Activated T-cell treated with anti-CD3 and anti-CD28 coated beads, Interleukin-2, amount 50 U/mL, for 48 hours (primary cell): ENCODE measurements at places on chromosomes 11 and 22.

DNA sequence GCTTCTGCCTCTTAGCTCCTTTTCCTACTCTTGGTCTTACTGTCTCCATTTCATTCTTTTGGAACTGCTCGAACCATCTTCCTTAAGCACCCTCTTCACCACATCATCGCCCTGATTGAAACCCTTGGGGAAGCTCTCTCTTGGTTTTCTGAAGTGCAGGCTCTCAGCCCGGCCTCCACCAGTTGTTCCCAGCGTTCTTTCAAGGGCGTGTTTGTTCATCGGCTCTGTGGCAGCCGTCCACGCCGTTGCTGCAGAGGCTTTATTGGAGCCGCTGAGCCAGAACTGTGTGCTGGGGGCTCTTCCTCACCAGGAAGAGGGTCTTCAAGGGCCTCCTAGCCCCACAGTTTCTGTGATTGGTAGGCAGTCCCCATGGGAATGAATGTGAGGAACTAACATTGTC, 214.1 kb downstream of the TBC1D22A start:
- DNase-seq = no peak

DNA sequence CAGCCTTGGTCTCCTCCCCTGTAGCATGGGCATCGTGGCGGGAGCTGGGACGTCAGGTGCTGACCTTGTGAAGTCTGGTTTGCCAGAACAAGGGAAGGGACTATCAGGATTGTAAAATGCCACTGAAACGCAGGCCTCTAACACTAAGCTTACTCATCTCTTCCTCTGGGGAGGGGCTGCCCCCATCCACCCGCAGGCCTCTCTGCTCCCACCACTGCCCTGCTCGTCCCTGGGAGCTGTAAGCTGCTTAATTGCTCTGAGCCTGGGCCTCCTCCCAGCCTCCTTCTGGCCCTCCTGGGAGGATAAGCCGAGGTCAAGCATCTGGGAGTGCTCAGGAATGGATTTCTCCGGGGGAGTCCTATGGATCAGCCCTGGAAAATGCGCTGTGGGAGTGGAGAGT, 8.4 kb downstream of the SHISAL1 start:
- DNase-seq = no peak

DNA sequence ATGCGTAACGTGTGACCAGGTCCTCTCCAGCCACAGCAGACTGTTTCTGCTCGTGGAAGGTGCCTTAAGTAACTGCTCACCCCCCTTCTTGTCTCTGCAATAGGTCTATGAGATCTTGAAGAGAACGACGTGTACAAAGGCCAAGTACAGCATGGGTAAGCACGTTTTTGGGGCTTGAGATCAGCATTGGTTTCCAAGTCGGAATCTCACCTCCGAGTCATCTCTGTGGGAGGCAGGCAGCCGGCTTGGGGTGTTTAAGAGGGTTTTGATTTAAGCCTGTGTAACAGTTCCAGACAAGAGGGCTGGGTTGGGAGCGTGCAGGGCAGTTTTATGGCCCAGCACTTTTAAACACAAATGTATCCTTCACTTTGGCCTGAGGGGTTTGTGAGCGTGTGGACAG, 30.1 kb downstream of the ANO1 start:
- DNase-seq = no peak

GRCh38 chr11:79458709-79459108, 17.9 kb upstream of the TENM4 start:
- no peak for DNase-seq

- DNase-seq = no peak
Observed at GRCh38 chr11:110431051-110431672, 1.4 kb downstream of the FDX1 start.

GRCh38 chr22:44804327-44804726, 52.0 kb downstream of the ARHGAP8 start:
- no peak for DNase-seq

DNA sequence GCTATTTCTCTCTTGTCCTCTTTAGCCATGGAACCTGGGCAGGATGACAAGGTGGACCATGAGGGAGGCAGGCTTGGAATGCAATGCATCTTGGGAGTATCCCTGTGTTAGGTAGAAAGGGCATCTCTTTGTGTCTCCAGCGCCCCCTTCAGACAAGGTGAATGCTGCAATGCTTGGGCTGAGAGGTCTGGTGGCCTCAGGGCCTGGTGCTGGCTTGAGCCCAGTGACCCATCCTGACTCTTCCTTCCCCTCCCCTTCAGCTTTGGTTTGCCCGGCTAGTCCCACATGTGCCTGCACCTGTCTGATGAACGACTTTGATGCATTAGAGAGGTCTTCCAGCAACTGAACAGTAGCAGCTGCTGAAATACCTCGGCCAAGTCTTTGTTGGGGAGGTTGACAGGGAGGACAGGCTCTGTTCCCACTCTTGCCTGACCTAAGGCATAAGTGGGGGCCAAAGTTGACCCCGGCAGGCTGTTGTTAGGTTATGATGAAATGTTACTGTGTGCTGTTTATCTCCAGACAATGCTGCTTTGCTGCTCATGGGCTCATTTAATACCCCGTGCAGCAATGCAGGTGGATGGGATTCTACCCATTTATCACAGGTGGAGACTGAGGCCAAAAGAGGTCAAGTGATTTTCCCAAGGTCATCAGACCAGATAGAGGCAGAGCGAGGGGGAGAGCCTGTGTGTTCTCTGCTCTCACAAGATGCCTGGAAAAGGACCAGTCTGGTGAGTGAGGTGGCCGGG, 22.5 kb downstream of the MYO18B start:
- DNase-seq = no peak

GRCh38 chr11:115802641-115803040, 298.4 kb upstream of the CADM1 start:
- no peak for DNase-seq

GRCh38 chr11:96167203-96167758, 175.7 kb downstream of the MAML2 start:
- DNase-seq = no peak

GRCh38 chr11:116595305-116595880, 177.4 kb downstream of the BUD13 start:
- no peak for DNase-seq

DNA sequence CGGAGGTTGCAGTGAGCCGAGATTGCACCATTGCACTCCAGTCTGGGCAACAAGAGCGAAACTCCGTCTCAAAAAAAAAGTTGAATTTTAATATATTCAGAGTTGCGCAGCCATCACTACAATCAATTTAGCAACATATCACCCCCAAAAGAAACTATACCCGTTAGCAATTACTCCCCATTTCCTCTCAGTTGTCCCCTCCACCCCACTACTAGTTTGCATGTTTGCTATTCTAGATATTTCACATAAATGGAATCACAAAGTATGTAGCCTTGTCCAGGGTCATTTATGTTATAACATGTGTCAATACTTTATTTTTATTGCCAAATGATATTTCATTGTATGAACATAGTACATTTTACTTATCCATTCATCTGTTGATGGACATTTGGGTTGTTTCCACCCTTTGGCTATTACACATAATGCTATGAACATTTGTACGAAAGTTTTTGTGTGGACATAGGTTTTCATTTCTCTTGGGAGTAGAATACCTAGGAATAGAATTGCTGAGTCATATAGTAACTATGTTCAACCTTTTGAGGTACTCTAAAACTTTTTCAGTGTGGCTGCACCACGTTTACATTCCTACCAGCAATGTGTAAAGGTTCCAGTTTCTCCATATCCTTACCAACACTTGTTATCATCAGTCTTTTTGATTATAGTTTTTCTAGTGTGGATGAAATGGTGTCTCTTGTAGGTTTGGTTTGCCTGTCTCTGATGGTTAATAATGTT, 2.2 kb downstream of the ZNF143 start:
- no peak for DNase-seq

- peak; percentile 64 for DNase-seq
Observed at GRCh38 chr11:12195768-12196167, 85.4 kb downstream of the MICAL2 start.

DNA sequence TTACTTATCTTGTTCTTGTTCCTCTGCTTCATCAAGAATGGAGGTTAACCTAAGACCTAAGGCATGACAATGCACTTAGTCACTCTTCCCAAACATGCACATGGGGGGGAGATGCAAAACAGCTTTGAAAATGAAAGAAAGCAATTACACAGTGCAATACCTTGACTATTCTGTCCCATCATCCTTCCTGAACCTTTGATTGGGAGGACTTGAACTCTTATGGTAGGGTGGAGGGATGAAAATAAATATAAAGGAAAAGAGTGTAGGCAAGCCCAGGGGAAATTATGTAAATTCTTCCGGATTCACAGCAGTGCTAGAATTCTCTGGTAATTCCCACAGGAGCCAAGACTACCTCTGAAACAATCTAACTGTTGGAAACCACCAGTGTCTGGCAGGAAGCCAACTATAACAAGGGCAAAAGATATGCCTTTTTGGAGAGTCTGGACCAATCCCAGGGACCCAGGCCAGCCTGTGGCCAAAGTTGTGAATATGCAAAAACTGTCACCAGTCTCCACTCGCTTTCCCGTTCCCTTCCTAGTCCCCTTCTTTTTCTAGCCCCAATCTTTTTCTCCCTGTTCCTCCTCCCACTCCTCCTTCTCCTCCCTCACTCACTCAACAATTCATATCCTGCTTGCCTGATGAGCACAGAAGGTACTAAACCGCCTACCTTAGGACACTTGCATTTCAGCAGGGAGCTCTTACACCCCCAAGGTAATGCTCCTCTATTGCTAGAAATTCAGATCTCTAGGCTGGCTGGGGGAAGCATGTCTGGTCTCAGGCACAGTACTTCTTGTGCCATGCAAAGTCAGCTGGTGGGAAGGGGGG, 2.5 kb upstream of the RCN1 start:
- no peak for DNase-seq

- no peak for DNase-seq
Observed at GRCh38 chr11:118892514-118892913, 8.8 kb downstream of the CXCR5 start.

GRCh38 chr11:133720951-133721350, 124.4 kb downstream of the SPATA19 start:
- no peak for DNase-seq

GRCh38 chr11:7573193-7573557, 59.4 kb downstream of the PPFIBP2 start:
- no peak for DNase-seq

GRCh38 chr11:8327761-8328192, 64.1 kb upstream of the LMO1 start:
- no peak for DNase-seq

DNA sequence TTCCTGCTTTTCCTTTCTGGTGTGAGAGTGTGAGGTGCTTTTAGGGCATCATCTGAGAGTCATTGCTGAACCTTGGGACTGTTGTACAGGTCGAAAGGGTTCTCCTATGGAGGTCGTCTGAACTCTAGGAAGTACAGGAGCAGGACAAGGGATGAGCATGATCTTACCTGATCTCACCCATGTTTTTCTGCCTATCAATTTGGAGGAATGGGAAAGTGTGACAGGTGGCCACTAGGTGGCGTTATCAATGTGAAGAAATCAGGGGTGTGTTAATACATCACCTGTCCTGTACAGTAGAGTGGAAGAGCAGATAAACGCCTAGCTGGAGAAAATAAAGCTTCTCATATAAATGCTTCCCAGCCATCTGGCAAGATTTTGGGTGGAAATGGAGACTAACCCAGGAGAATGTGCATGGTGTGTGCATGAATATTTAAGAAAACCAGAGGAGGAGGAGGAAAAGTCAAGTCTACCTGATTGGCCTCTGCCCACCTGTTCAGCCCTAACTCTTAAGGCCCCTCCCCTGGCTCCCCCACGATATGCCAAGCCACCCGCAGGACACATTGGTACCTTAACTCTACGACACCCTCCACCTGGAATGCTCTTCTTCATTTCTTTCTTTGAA, 72.0 kb upstream of the NARS2 start:
- DNase-seq = peak; percentile 70

- DNase-seq = no peak
Observed at GRCh38 chr22:49713003-49713402, 114.7 kb downstream of the BRD1 start.

GRCh38 chr22:31604137-31604705, 57.8 kb downstream of the PISD start:
- DNase-seq = no peak

DNA sequence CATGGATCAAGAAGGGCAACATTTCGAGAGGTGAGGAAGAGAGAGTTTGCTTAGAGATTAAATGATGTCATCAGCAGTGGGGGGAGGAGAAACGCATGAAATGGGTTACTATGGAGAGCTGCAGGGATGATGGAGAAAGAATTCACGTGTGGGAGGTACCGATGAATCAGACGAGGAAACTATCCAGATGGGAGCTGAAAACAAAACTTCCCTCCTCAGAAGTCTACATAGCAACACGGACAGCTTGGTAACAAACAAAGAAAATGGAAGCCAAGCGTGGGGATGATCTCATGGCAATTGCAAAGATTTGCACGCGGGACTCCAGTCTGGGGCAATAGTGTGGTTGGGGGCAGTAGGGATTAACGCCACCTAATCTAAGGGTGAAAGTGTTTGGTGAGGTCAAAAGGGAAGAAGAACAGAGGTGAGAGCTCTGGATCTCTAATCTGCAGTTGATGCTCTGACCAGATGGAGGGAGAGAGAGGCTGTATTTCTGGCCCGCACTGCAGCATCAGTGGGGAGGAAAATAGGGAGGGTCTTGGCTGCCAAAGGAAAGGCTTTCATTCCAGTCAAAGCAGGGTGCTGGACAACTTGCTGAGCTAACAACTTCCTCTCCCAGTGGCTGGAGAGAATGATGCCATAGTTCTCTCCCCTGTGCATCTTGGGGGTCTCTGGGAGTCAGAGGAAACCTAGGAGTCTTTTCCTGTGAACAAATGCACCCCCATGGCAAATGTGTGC, 43.4 kb upstream of the CSNK2A3 start:
- DNase-seq = no peak

DNA sequence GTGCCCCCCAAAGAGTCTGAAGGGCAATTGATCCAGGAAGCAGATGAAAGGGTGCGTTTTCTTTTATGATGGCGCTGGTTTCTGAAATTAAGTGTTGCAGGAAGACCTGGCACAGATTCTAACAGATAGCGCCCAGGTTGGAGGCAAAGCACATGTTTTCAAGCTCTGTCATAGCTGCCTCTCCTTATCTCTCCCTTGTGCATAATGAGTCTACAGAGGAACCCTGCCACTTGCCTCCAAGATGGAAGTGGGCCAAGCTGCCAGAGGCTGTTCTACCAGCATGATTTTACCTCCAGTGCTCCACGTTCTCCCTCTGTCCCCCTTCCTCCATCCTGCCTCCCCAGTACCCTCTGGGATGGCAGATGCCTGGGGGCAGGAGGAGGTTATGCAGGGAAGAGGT, 30.0 kb upstream of the TLCD5 start:
- no peak for DNase-seq

GRCh38 chr11:47185305-47186075, 744 bp downstream of the PACSIN3 start:
- DNase-seq = peak; percentile 33

GRCh38 chr22:46749682-46750529, 11.9 kb upstream of the CERK start:
- peak; percentile 46 for DNase-seq

GRCh38 chr11:12802418-12803085, 128.3 kb downstream of the TEAD1 start:
- DNase-seq = no peak
